ENCODE measurements at places on chromosomes 3 and 15. TPM values are rescaled to one million over a fixed set of nuclear protein-coding genes. Genes with fewer than 3 reads are reported as not detected.

DNA sequence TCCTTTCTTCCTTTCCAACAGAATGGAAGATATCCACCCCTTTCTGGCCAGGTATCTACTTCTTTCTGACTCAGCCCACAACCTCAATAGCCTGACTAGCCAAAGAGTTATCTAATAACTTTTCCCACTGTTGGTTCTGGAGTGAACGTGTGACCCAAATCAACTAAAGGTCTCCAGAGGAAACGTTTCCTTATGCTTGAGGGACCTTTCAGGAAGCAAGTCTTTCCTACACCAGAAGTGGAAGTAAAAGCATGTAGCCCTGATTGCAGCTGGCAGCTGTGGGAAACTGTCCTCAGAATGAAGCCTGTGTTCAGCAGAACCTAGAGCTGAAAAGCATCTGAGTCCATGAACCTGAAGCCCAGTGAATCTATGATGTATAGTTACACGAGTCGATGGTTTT lies 34.7 kb upstream of the PHLDB2 start:
- no peaks in the 10 kb centered on the region for H3K27me3 ChIP-seq
- H3K4me1 ChIP-seq = peaks cover 17% of the 10 kb centered on the region
- H3K27ac ChIP-seq = no peak overlapping the region
- DNase-seq = no peak

GRCh38 chr3:185283374-185283935 lies 29.6 kb upstream of the EHHADH start:
- H3K4me1 ChIP-seq = peaks cover 5% of the 10 kb centered on the region
- DNase-seq = no peak
- no peaks in the 10 kb centered on the region for H3K36me3 ChIP-seq
- H3K27ac ChIP-seq = no peak overlapping the region
- H3K27me3 ChIP-seq = no peaks in the 10 kb centered on the region

GRCh38 chr15:62603742-62604141 lies 438.7 kb upstream of the C2CD4B start:
- H3K4me3 ChIP-seq = no peak overlapping the region
- DNase-seq = no peak
- H3K27ac ChIP-seq = no peak overlapping the region

The COX17 gene
- 46.4 TPM for total RNA-seq

DNA sequence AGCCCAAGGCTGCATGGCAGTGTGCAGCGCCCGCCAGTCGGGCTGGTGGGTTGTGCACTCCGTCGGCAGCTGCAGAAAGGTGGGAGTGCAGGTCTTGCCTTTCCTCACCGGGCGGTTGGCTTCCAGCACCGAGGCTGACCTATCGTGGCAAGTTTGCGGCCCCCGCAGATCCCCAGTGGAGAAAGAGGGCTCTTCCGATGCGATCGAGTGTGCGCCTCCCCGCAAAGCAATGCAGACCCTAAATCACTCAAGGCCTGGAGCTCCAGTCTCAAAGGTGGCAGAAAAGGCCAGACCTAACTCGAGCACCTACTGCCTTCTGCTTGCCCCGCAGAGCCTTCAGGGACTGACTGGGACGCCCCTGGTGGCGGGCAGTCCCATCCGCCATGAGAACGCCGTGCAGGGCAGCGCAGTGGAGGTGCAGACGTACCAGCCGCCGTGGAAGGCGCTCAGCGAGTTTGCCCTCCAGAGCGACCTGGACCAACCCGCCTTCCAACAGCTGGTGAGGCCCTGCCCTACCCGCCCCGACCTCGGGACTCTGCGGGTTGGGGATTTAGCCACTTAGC lies 4.3 kb downstream of the ISL2 start:
- no peak overlapping the region for H3K4me3 ChIP-seq
- H3K27me3 ChIP-seq = peaks cover 75% of the 10 kb centered on the region
- H3K36me3 ChIP-seq = no peaks in the 10 kb centered on the region
- H3K27ac ChIP-seq = no peak overlapping the region
- DNase-seq = peak; percentile 55

The CYP1A2 gene
- total RNA-seq = not detected

The ERICH6 gene
- total RNA-seq = 0.19 TPM

DNA sequence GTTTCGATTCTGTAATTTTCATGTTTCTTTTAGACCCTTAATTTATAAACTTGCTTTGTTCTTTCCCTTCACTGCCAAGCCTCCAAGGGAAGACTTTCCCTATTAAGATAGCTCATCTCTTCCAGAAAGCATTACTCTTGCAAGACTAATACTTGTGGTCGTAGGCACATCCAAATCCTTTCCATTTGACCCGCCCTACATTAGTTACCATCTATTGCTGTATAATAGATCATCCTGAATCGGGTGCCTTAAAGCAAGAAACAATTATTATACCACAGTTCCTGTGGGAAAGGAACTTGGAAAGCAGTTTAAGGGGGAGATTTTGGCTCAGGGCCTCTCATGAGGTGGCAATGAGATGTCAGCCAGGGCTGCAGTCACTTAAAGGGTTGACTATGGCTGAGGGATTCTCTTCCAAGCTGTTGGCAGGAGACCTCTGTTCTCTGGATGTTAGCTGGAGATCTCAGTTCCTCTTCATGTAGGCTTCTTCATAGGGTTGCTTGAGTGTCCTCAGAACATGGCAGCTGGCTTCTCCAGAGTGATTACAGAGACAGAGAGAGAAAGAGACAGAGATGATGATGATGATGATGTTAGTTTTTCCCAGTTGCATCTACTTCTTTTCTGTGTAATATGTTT lies 570.4 kb upstream of the TGFBR2 start:
- no peaks in the 10 kb centered on the region for H3K27me3 ChIP-seq
- H3K4me3 ChIP-seq = no peak overlapping the region
- no peak for DNase-seq
- H3K4me1 ChIP-seq = no peaks in the 10 kb centered on the region
